ENCODE measurements at places on chromosomes 1 and 21.

DNA sequence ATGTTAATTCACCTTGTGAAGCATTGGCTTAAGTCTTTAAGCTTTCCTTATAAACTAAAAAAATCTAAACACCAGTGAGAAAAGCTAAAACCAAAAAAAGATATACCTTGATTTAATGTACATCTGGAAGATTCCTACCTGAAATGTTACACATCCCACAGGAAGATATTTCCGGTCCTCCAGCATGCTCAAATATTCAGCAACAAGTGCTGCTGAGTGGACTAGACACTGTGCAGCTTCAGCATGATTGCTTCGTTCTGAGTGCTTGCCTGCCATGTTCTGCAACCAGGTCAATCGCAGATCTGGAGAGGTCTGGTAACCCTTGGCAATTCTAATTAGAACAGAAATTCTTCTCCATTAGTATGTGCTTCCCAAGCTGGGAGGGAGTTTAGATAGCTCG lies 57.3 kb downstream of the USP1 start:
- DNase-seq = no peak

GRCh38 chr1:64828829-64829228 lies 84.0 kb downstream of the RAVER2 start:
- no peak for DNase-seq

DNA sequence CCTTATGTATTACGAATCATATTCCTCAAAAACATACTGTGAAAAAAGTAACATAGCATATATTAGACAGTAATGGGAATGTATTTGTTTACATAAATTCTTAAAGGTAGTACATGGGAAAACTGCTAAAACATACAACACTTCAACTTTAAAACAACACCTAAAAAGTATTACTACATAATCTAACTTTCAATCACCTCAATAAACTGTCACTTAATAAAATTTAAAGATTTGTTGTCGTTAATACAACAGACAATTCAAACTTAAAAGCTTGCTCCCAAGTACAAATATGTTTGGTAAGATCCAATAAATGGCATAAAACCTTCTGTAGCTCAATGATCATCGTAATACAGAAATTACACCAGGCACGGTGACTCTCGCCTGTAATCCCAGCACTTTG lies 3.7 kb downstream of the ARID4B start:
- DNase-seq = no peak

- DNase-seq = no peak
Measured at GRCh38 chr1:163673759-163674151, 352.0 kb downstream of the NUF2 start.

- no peak for DNase-seq
Measured at GRCh38 chr1:238647877-238648276, 738.5 kb upstream of the CHRM3 start.

Data from GDM1 (cell line).